ENCODE measurements at places on chromosomes 13 and 19.
A peak's percentile ranks its signal among the peaks of the same experiment; 100 is the strongest.

GRCh38 chr13:114167426-114167825 is 11.6 kb upstream of the CFAP97D2 start:
- DNase-seq = no peak

DNA sequence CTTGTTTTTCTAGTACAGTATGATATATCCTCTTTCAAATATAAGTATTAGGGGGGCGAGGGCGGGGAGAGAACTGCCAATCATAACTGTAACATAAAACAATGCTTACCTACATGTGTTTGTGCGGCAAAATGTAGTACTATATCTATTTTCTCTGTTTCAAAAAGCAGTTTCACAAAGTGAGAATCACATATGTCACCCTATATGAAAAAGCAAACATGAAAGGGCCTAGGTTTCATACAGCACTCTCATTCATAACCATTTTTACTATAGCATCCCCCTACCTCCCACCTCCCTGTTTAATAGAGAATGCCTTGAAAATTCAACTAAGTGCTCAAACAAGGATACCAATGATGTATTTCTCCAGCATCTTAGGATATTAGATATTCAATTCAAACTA is 5.2 kb downstream of the TGDS start:
- DNase-seq = no peak

DNA sequence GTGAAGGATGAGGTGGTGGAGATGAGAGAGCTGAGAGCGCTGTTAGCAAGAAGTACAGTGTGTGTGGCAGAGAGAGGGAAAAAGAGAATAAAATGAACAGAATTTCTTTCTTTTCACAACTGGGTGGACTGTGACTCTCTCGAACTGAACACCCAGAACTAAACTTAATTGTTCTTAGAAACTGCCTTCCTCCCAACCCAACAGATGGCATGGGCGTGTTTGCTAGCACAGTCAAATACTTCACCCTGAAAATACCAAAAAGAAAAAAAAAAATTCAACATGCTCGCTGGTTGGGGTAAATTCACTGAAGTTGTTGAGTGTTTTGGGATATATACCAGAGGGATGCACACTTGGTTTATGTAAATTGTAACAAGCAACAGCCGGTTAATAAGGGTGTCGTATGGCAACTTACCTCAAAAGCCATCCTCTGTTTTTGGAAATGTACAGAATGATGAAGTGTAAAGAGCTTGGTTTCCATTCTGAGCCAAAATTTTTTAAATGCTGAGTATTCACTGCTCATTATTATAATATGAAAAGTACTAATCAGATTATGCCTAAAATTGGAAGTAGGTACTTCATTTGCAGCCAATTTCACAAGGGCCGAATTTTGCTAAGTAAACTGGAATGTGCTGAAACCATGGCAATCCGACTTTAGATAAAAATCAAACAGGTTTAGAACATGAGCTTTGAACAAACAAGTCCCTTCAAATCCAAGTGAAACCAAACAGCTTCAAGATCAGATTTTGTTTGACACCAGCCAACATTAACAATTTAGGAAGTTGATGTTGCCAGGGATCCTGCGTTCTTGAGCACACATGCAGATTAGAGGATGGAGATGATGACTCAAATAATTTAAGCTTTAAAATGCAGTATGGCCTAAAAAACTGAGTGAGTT is 115.8 kb downstream of the ZIC5 start:
- DNase-seq = no peak

DNA sequence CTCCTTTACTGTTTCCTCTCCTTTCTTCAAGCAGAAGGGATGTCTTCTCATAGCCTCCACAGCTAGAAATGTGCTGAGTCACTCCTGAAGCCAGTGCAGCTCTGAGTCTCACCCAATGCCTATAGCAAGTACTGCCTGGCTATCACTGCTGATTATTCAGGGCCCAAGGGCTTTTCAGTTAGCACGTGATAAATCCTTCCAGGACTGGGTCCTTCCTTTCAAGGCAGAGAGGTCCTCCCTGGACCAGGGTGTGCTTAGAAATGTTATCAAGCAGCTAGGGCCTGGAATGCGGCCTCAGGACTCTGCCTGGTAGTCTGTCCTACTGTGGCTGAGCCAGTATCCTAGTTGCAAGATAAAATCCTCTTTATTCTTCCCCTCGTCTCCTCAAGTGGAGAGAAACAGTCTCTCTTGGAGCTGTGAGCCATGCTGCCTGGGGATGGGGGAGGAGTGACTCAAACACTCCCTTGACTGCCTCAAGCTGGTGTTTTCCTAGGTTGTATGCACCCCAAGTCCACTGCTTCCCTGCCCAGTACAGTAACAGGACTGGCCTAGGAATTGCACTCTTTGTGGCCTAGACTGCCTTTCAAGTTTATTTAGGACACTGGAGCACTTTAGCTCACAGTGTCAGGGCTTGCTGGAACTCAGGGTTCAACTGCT is 198.7 kb upstream of the SERP2 start:
- DNase-seq = peak; percentile 11

DNA sequence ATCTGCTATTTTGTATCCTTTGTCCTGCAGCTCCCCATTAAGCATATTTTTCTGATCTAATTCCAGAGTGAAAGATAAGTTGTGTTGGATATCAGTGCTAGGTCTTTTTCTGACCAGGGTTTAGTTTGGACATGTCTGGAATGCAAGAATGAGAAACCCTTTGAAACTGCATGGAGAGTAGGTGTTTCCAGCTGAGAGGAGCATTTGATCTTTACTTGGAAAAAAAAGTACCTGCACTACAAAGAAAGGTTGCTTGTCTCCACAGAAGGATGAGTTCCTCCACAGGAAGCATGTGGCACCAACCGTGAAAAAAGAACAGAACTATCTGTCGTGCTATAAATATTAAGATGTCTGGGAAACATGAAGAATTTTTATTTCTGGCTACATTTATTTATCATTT is 36.6 kb upstream of the MED4 start:
- no peak for DNase-seq

GRCh38 chr13:53873558-53873957 is 844.9 kb downstream of the OLFM4 start:
- DNase-seq = no peak

DNA sequence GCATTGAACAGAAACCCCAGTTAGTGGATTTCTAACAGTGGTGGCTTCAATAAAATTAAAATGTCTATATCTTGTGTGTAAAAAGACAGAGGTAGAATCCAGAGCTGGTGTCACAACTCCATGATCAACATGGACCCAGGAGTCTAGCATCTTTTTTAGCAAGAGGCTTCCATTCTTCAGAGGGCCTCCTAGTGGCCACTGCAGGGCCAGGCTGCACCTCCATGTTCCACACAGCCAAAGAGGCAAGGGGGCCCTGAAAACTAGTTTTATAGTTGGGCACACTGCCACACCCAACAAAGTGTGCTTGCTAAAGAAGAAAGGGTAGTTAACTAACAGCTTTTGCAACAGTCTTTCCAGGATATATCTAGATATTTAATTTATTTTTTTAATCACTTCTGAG is 12.9 kb downstream of the N4BP2L1 start:
- no peak for DNase-seq

DNA sequence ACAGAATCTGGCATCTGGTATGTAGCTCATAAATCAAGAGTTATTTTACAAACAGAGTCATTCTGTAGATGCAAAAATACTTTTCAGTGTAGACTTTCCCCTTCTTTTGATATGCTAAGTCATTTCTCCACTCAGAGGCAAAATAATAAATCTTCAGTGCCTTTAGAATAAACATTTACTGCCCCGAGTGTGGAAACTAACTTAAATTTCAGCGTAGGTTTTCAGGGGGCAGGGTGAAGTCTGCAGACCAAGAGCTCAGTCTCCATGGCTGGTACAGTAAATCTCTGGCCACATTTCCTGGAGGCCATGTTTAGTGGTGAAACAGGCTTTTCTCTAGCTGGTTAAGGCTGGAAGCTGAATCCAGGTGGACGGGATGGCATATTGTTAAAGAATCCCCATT is 13.1 kb upstream of the ADPRHL1 start:
- DNase-seq = no peak

DNA sequence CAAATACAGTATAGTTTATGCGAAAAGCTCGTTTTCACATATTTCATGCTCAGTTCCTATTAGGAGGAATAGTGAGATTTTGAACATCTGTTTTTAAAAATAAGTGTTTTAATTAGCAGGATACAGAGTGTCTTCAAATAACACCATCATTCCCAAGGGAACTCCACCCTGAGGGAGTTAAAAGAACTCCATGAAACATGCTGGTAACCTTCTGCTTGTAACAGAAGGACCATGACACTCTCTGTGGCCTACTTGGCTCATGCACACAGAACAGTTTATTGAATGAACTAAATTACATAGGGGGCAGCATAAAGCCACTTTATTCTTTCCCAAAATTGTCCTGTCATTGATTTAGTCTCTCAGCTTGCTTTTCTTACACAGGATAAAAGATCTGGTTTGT is 809.5 kb upstream of the SLITRK6 start:
- DNase-seq = no peak

- no peak for DNase-seq
Measured at GRCh38 chr19:17323300-17323963, 11.2 kb downstream of the ANO8 start.

DNA sequence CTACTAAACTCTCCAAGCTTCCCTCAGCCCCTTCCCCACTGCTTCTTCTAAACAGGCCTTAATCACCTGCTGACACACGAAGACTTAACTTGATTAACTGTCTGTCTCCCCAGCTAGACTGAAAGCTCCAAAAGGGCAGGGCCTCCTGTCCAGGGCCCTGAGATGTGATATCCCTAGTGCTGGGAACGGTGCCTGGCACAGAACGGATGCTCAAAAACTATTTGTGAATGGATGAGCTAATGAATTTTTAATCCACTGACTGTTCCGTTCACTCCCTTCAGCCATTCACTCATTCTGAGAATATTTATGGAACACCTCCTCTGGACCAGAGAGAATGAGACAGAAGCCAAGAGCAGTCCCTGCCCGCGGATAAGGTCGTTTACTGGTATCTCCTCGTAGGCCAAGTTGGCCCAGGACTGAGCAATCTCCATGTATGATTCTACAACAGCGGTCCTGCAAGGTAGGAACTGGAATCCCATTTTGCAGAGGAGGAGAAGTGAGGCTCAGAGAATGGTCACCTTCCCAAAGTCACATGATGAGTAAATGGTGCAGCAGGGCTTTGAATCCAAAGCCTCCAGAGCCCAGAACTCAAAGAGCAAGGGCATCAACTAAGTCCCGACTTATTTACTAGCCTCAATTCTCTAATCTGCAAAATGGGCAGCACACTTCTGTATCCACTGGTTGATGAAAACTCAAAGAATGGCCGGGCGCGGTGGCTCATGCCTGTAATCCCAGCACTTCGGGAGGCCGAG is 3.4 kb downstream of the DMWD start:
- no peak for DNase-seq

DNA sequence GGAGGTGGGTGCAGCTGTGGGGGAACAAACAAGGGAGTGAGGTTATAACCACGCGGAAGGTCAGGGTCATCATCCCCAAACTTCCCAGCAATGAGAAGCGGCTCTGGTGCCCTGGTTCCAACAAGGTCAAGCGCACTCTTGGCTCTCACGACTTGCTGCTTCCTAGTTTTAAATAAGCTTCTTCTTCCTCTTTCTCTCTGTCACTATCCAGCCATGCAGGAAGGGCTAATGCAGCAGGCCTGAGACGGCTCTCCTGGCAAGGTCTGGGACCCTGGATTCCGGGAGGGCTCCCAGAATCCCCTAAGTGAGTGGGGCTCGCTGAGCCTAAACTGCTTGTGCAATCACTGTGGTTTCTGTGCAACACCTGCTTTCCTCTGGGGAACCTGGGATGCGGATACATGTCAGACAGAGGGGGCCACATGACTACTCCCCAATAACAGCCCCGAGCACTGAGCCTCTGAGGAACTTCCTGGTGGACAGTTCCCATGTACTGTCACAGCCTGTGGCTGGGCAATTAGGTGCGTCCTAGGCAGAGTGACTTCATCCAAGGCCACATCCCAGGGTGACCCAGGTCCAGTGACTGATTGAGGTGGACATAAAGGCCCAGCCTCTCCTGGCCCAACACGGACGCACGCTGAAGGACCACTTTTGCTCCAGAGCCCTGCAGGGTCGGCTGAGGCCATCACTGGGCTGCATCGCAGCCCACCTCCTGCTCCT is 24.2 kb downstream of the VRK3 start:
- DNase-seq = no peak

DNA sequence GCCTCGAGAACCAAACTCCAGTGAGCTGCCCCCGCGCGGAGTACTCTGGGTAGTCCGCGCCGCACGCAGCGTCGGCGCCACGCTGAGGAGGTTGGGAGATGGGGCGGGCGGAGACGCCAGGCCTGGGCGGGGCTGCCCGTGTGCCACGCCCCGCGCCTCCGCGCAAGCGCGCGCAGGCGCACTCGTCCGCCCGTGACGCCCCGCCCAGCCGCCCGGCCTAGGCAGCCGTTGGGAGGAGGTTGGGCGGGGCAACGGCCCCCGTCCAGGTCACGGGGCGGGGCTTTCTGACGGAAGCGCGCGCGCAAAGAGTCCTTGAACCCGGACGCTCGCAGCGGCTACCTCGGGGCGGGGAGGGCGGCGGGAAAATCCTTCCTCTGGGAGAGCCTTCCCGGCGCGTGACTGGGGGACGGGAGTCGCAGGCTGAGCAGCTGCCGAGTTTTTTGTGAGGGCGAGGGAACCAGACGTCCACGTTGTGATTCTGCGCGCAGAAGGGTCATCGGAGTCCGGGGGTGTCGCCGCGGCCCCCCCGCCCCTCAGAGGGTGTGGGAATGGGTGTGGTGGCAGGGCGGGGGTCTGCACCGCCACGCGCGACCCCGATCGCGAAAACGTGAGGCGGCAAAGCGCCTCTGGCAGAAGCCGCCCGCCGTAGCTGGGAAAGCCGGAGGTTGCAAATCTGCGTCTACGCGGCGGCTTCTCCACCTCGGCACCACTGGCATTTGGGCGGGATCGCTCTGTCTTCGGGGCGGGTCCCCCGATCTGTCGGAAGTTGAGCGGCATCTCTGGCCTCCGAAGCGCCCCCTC is at the start of gene MED26:
TSS of gene MED26 (minus strand) at position 22 of the 801 bp plus-strand sequence. CDS start 261 bp downstream, outside the sequence.
- DNase-seq = peak; percentile 99
